ENCODE measurements at places on chromosomes 1 and 21.
A peak's percentile ranks its signal among the peaks of the same experiment; 100 is the strongest.

DNA sequence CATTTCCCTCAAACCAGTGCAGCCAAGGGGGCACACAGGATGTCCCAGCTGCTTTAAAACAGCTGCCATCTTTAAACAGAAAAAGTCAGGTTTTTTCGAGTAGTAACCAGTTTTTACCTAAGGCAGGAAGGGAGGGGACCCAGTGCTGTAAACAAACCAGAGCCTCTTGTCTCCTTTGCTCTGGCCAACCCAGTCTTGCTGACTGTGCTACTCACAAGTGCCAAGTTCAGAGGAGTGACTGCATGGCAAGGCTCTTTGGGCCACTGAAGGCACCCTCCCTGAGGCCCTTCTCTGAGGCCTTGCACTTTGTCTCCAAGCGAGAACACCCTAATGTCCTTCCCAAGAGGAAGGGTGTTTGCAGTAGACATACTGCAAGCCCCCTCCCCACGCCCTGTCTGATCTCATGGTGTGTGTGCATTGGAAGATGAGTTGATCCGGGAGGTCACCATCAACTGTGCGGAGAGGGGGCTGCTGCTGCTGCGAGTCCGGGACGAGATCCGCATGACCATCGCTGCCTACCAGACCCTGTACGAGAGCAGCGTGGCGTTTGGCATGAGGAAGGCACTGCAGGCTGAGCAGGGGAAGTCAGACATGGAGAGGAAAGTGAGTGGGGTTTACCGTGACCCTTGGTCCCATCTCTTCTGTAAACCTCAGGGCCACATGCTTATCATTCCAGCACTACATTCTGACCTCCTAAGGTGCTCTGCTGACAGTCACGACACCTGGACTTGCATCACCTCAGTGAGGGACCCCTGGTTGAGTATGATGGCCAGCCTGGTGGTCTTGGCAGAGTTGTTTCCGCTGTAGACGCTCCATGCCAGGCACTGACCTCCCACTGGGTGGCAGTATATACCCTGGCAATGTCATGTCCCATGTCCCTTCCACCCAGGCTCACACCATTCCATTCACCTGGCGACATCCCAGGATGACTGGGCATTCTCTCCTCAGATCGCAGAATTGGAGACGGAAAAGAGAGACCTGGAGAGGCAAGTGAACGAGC, 4.7 kb downstream of the DNALI1 start:
- DNase-seq, result peak; percentile 61

GRCh38 chr1:232179896-232180778, 449.8 kb downstream of the SIPA1L2 start:
- DNase-seq, result no peak

- no peak for DNase-seq
Observed at GRCh38 chr1:81158592-81158991, 642.1 kb upstream of the ADGRL2 start.

GRCh38 chr1:212621043-212621948, 12.7 kb downstream of the ATF3 start:
- DNase-seq, result no peak

DNA sequence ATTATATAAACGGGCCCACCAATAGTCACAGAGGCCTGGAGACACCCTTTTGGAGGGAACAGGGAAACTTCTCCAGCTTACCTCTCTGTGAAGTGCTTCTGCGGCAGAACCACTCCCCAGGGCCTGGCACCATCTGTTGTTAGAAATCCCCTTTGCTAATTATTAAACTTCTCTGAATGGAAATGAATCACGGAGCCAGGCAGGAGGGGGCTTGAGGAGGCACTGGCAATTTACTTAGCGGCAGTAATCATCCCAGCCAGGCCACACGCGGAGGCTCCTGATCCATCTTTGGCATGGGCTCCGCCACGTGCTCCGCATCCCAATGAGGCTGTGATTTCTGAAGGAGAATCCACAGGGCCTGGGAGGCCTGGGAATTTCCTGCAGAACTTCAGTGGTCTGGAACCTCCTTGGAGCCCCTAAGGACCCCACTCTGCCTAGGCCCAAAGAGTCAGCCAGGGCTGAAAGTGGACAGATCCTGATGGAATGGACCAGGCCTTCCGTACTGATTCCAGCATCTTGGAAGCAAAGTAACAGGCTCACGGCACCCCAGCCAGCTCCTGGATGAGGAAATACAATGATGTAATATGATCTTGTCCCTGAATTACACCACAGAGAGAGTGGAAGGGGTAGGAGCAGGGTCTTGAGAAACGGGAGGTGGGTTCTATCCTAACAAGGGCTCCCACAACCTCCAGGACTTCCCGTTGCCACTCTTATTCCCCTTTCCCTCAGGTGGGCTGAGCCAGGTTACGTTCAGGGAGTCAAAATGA, 62.3 kb downstream of the GRIK3 start:
- DNase-seq, result no peak

- no peak for DNase-seq
Observed at GRCh38 chr1:40390857-40391256, 17.3 kb downstream of the SMAP2 start.

GRCh38 chr1:3505161-3505560, 50.7 kb downstream of the ARHGEF16 start:
- DNase-seq, result no peak

DNA sequence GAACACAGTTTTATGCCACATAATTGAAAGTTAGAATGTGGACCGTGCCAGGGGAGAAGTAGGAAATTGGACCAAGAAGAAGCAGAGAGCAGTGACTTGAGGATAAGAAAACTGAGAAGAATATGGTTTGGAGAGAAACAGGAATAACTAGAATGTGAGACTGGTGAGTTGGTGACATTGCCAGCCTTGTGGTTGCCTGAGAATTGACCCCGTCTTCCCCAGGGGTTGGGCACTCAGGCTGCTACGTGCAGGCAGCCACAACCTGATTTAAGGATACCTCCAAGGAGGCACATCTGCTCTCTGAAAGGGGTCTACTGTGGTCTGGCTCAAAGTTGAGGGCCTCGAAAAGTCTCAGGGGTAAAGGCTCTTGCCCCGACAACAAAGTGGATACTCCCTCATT, 112.1 kb upstream of the ARTN start:
- DNase-seq, result no peak

- DNase-seq, result no peak
Observed at GRCh38 chr1:11046270-11046566, 821 bp downstream of the MASP2 start.

DNA sequence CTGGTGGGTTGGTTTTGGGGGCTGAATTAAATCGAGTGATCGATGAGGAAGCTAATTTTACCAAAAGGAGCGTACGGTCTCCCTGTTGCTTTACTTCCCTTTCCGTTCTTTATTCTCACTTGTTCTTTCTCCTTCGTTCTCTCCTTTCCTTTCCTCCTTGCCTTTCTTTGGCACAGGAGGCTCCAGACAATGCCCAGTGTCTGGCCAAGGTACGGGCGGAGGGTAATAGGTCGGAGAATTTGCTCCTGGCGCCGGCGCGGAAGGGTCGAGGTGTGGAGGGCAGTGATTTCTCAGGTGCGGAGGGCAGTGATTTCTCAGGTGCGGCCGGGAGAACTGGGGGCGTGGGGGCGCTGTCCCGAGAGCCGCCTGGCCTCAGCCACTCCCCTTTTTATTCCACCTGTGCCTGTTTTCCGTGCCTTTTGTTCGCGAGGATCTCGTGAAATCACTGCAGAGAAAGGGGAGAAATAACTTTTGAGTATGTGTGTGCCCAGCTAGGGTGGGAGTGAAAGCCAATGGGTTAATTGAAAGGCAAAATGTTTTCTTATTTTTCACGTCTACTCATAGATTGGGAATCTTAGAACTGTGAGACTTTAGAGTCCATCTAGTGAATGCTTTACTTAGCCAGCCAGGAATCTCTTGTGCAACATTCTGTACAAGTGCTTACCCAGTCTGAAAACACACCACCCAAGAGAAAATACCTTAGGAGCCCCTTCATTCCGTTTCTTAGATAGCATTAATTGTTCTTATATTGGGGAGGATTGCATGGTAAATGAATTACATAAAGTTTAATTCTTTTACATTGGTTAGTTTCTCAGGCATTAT, 1.3 kb downstream of the FNBP1L start:
- no peak for DNase-seq

DNA sequence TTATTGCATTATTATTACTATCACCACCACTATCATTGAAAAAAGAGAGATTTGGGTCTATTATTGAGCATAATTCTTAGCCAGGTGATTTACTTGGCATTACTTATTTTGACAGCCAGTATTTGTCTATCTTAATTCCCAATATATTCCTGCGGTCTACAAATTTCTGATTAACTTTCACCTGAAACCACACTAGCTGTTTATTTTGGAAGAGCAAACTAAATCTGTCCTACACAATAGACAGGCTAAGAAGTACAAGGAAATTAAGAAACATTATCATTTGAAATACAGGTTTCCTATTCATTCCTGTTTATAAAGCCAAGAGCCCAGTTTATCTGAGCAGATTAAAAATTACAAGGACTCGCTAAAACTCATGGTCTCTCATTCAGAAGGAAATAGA, 6.9 kb upstream of the LYST start:
- DNase-seq, result no peak

DNA sequence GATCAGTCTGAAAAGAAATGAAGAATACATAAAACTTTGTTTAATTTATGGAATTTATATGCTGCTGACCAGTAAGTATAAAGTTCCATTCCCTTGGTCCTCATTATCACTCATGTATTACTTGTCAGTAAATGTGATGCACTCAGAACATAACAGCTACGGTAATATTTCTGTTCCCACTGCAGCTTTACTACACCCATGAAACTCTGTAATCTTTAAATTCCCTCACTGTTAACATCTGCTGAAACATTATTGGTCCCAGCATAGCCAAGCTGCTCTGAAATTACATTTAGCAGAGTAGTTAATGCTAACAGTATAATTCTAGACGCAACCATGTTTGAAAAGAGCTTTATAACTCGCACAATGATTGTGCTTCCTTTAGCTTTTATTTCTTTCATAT, 238.4 kb downstream of the GPATCH2 start:
- no peak for DNase-seq

DNA sequence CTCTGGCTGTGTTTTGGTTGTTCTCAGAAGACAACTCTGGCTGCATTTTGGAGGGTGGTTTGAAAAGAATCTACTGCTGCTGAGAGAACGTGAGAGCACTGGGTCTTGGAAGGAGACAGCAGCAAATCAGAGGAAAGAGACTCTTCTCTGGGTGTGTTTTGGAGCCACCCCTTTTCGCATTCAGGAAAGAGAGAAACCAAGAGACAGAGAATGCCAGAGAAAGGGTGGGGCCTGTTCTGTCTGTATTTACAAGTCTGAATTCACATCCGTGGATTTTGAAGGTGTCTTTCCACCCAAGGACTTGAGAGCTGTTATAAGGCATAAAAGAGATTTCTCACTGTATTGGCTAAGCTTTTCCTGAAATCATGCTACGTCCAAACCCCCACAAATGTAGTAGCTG, 187.2 kb downstream of the C1orf94 start:
- no peak for DNase-seq

DNA sequence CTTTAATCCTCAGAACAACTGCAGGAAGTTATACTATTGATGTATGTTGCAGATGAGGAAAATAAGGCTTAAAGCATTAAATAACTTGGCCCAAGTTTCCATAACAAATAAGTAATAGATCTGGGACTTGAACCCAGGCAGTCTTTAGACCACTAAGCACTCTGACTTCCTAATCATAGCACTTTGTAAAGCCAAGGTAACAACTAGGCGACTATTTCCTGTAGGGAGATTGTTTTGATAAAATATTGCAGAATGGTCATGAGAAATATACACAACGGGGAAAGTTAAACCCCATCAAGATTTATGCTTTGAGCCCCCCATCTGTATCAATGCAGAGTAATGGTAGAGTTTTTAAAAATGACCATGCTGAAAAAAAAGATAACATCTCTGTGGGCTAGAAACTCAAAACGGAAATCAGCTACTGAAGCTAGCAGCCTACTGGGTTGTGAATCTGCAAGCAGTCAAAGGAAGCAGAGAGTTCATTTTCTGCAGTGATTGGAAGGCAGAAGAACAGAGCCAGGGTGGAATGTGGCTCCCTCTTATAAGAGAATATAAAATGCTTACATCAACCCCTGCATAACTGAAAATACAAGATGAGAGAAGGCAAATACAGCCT, 111.2 kb upstream of the OLIG2 start:
- DNase-seq, result no peak
